ENCODE measurements at places on chromosomes 2 and 18.
A peak's percentile ranks its signal among the peaks of the same experiment; 100 is the strongest.

DNA sequence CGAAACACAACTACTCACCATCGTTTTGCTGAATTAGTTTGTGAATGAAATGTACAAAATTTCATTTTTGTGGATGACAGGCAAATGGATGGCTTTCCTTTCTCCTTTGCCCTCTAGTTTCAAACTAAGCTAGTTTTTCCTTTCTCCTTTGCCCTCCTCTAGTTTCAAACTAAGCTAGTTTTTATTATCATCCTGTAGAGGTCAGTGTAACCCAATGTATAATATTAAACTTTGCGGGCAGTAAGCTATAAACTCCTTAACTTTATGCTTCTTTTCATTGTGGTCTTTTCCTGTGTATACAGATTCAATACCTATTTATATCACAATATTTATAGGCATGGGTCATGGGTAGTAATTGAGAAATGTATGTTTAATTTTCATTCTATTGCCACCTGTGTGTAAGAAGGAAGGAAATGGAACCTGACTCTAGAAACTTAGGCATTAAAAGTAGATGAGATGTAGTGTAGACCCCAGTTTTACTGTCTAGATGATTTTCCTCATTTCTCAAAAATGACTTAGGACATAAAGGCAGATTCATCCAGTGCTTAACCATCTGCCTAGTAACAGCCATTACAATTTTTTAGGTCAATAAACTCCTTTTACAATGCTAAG, 58.1 kb downstream of the MAP3K19 start:
- DNase-seq = peak; percentile 34

GRCh38 chr18:40926679-40927078, 1028.4 kb upstream of the PIK3C3 start:
- no peak for DNase-seq

- no peak for DNase-seq
Measured at GRCh38 chr2:105721991-105722511, 22.7 kb upstream of the NCK2 start.

DNA sequence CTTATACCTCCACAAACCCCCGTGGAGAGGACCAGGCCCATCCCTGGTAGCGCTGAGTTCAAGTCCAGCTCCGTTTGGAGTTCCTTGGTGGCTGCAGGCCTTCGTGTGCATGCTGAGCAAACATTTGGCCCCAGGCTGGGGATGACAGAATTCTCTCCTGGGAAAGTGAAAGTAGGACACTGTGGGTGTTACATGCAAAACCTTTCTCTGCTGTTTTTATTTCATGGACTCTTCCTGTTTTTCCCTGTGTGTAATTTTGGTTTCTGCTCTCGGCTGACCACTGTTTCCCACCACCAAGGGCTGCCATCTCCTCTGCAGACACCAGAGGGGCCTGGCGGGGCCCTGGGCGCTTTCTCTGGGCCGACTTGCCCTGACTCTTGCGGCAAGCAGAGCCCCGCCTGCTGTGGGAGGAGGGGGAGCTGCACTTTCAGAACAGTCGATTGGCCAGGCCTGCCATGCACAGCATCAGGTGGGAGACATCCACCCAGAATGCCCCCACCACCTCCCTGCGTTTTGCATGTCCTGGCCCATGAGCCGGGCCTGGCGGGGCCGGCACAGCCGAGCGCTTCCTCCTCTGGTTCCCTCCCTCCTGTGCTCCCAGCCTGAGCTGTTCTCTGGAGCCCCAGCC, 102.4 kb downstream of the CABLES1 start:
- DNase-seq = no peak
